SW480 (cell line): ENCODE measurements at places on chromosomes 2 and 18.
A peak's percentile ranks its signal among the peaks of the same experiment; 100 is the strongest.

- DNase-seq = no peak
Observed at GRCh38 chr2:83991992-83992391, 467.1 kb downstream of the SUCLG1 start.

DNA sequence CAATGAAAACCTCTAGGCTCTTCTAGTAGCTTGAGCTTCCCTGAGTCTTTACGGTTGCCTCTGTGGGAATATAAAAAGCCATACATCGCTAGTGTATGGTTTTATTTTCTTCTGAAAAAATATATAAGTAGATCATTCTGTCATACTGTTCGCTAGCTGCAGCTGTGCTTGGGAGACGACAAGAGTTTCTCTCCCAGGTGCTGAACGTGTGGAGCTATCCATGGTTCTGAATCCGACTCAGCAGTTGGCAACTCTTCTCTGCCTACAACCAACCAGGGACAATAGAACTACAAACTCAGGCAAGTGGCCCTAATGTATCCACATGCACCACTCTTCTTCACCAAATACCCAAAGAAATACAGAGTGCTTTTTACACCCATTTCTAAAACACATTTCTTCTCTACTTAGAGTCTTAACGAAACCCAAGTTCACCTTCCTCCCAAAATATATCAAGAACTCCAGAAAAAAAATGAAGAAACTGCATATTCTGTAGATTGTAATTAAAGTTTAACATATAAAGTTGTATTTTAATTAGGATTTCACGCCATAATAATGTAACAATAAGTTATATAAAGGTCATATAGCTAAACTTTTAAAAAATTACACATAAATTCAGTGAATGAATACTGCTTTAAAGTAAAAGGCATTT is 2.2 kb upstream of the KCNH7 start:
- DNase-seq = peak; percentile 52

DNA sequence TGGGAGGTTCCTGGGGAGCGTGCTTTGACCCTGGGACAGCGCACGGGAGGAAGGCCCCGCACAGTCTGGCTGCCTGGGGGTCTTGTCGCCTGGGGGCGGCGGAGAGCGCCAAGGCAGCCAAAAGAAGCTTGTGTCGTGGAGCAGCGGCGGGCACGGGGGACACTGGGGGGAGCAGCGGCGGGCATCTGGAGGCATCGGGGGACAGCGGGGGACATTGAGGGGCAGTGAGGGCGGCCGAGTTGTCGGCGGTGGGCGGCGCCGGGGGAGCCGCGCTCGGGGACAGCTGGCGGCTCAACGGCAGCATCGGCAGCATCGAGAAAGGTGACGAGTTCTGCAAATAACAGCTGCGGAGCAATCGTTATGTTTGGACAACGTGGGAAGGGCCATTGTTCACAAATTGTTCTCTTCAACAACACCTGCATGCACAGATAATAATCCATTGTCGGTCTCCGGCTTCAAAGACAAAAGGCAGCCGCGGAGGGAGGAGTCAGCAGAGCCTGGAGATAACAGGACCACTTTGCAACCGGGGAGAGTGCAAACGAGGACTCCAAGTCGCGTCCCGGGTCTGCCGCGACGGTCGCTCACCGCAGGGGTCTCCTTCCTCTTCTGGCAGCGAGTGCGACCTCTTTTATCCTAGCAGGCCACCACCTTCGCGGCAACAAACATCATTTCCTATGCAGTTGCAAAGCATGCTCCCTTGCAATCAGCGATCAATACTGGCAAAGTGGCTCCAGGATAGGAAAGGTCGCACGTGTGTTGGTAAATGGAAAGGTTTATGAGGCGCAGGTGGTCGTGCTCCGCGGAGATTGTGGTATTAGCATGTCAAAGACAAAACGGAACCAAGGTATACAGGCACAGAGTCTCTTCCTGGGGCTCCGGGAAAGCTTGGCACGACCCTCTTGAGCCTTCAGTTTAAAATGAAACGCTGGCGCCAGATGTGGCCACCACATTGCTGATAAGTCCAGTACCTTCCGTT is 132.3 kb upstream of the DLX2 start:
- peak; percentile 78 for DNase-seq

DNA sequence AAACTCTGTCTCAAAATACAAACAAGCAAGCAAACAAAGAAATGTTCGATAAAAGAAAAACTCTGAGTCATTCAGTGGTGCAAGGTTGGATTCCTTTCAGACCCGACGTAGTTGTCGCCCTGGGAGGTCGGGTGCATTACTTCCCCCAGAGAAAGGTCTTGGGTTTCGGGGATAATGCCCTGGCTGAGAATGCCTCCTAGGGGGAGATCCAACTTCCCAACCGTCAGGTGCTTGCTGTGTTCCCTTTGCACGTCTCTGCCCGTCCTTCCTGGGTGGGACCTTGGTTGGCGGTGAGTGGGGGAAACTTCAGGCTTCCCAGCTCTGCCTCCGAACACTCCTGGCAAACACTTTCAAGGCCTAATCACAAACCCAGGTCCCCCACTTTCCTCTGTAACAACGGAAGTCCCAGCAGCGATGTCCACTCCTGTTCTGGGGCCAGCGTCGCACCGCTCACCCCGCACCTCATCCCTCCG is 609 bp downstream of the TPGS2 start:
- peak; percentile 22 for DNase-seq

- peak; percentile 97 for DNase-seq
Observed at GRCh38 chr2:108448678-108449409, at the start of gene GCC2. TSS of gene GCC2 (plus strand) at chr2:108449206. CDS start at chr2:108449275, 69 bp downstream.

- DNase-seq = no peak
Observed at GRCh38 chr2:99420751-99421299, 69.0 kb downstream of the REV1 start.

DNA sequence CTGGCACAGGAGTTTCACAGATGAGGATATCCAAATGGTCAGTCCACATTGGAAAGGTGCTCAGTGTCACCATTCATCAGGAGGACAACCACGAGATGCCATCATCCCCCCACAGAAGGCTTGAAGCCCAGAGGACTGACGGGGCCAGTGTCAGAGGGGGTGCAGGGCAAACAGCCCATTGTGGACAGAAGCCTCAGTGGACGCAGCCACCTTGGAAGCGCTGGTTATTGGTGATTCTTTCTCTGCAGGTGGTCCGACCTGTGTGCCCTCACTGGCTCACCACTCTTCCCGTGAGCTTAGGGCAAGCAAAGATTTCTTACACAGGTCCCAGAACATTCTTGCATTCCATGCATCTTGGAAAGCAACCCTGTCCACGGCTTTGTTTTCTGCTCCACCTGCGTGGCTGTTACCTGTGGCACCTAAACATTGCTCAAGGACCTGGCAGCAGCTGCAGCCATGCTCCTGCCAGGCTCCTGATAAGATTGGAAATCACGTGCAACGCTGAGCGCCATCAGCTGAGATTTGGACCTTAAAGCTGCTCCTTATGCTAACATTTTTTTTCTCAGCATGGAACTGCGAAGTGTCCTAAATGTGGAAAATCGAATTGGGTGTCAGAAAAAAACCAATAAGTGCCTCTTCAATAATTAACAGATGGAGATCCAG is 110.9 kb upstream of the CTDP1 start:
- DNase-seq = no peak

DNA sequence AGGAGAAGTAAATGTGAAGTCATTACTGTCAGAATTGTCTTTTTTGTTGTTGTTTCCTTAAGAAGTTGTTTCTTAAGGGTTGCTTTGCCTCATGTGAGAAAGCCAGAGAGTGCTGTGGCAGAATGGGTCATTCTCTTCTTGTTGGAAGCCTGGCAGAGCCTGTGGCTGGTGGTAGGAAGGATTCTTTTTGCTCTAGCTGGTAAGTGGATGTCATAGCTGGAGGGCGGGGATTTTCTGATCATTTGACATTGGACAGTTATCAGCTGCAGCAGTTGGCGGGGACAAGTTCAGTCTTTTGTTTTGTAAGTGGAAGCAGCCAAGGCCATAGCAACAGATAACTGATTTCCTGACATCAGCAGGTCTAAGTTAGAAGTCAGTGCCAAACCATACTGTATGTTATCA is 5.5 kb upstream of the RMDN2 start:
- DNase-seq = peak; percentile 10

- DNase-seq = no peak
Observed at GRCh38 chr2:40611196-40611595, 159.3 kb upstream of the SLC8A1 start.

GRCh38 chr2:235215248-235215647 is 263.4 kb downstream of the SH3BP4 start:
- DNase-seq = no peak

- no peak for DNase-seq
Observed at GRCh38 chr2:176760439-176760838, 452.2 kb upstream of the HNRNPA3 start.

DNA sequence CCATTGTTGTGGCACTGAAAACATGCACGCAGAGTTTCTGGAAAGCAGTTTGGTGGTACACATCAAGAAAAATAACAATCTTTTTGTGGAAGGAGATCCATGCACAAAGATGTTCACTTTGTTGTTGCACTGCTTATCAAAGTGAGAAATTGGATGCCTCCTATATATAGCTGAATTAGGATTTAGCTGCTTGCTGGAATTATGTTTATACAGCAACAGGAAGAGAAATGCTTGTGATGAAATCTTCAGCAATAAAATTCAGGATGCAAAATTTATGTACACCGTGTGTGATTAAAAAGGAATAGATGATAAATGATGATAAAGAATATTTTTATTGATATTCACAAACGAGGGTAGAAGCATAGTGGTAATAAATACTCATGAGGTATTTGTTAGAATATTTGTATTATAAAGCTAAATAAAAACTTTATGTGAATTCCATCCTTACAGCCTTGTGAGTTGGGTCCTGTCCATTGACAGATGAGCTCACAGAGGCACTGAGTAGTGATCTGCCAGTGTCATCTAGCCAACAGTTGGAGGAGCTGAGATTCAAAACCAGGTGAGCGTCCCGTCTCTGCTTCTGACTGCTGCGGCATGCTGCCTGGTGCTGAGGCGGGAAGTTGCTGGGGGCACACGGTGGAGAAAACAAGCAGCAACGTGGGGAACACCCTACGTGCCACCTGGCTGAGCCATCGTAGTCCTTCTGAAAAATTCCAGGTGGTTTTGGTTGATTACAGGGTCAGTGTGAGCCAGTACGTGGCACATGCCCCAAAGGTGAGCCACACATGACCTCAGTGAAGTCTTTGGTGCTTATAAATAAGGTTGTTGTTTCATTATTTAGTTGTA is 80.2 kb downstream of the ASAP2 start:
- DNase-seq = peak; percentile 89

GRCh38 chr2:237731663-237732062 is 66.9 kb upstream of the RBM44 start:
- peak; percentile 48 for DNase-seq

- peak; percentile 87 for DNase-seq
Observed at GRCh38 chr2:4898706-4899105, 793.5 kb upstream of the SOX11 start.

DNA sequence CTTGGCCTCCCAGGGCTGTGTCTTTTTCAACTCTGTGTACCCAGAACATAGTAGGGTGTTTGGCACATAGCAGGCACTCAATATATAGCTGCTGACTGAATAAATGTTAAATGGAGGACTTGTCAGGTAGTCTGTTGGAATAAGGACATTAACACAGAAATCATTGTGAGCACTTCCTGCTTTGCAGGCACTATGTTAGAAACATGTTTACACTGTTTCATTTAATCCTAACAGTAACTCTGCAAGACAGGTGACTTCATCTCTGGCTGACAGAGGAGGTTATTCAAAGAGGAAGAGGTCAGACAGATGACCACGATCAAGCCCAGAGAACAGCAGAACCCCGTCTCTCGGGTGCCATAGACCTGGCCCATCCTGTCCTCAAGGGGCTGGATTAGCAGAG is 28.0 kb upstream of the PIEZO2 start:
- DNase-seq = no peak

GRCh38 chr2:237597196-237598145 is 6.9 kb upstream of the RAB17 start:
- no peak for DNase-seq

DNA sequence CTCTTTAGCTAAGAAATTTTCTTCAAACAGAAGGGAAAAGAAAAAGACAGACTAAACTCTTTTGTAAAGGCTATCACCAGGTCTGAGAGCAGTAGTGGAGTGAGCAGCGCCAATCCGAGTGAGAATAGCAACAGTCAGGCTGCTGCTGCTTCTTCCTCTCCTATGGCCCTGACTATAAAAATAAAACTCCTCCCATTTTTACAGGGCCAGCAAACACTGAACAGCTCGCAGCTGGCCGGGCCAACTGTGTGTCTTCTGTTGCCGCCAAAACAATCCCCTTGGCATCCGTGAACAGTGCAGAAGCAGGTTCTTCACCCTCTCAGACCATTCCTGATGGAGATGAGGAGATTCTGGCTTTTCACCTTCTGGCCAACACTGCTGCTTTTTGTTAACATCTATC is 124.5 kb downstream of the CNTNAP5 start:
- no peak for DNase-seq

DNA sequence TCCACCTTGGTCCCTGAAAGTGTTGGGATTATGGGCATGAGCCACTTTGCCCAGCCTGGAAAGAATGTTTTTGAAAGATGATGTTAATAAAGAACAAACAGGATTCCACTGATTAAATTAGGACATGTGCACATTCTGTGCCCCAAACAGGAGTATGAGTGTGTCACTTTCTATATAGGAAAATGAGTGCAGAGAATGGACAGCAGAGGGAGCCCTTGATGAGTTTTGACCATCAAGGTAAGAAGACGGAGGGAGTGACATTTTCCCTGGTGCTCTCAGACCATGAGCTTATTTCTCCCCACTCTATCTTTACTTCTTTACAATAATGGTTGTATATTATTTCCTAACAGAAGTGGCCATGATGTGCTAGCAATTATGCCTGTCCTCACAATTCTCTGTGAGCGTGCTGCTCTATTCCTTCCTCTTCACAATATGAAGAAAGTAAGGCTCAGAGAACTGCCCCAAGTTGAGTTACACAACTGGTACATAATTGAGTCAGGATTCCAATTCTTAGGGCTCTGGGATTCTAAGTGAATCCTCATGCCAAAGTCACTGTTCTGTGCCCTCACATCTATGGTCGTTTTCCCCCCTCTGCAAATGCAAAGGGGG is 20.6 kb downstream of the RPL37A start:
- DNase-seq = peak; percentile 77

DNA sequence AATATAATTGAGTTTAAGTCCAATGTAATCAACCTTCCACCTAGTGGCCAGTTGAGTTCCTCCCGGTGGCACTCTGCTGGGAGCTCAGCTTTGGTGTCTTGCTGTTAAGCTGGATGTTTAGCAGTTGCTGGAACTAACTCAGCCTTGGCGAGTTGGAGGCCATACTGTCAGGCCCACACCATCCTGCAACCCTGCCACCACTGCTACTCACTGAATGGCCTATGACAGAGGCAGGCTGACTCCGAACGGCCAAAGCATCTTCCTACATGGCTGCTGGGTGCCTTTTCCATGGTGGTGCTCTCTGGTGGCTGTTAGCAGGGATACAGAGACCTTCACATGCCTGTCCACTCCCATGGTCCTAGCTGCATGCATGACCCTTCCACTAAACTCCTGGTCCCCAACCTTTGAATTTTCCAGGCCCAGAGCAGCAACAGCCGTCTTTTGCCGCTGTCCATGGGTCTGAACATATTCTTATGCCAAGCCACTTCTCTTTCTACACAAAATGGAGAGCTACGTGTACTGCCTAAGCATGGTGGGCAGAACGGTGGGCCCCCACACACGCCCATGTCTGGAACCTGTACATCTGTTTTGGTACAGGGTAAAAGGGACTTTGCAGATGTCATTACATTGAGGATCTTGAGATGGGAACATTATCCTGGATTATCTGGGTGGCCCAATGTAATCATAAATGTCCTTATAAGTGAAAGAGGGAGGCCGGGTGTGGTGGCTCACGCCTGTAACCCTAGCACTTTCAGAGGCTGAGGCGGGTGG is 15.0 kb upstream of the TRAF3IP1 start:
- DNase-seq = no peak

GRCh38 chr18:45666520-45666919 is 51.2 kb downstream of the SLC14A2 start:
- DNase-seq = no peak
